ENCODE measurements at places on chromosomes 6 and 20.

GRCh38 chr6:149081281-149081680 is 236.2 kb upstream of the TAB2 start:
- DNase-seq = no peak

DNA sequence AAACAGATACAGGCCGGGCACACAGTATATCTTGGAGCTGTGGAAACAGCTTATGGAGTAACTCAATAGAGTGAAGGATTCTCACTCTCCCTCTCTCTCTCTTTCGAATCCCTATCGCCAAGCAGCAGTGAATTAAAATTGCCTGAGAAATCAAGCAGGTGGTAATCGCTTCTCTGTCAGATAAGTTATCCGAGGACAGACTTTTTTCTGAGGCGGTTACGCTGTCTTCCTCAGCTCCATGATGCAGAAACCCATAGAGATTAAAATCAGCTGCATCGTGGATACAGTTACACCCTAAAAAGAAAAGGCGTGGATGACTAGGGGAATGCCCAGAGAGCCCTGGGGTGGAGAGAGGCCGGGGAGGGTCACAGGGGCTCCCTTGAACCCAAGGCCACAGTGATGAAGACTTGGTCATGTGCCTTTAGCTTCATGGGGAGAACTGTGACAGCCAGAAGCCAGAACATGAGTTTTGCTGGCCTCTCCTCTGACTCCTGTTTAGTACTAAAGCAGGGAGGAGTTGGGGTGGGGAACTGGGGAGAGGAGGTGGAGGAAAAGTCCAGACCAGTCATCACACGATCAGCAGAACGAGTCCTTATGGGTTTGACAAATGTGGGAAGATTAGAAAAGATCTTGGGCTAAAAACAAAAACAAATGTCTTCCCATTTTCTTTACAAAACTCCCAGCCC is 138.8 kb upstream of the JARID2 start:
- no peak for DNase-seq

- no peak for DNase-seq
These were observed 34.6 kb upstream of the EPHA7 start for GRCh38 chr6:93453956-93454355.

GRCh38 chr6:122660296-122660695 is 50.1 kb downstream of the PKIB start:
- DNase-seq = no peak

- no peak for DNase-seq
These were observed 62.0 kb downstream of the RSPO3 start for GRCh38 chr6:127180426-127180825.

DNA sequence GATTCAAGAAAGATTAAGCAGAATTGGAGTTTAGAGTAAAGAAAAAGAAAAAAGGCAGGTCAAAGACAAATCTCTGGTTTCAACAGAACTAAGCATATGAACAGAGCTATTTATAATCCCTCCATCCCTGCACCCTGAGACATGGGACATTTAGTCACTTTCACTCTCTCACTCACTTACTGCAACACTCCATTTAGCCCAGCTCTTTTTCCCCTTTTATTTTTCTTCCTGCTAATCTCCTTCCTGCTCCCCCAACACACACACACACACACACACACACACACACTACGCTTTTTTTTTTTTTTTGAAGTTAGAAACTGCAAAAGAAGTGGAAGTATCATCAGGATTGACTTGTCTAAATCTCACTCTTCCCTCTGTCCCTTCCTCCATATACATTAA is 45.1 kb upstream of the TBC1D7 start:
- no peak for DNase-seq

DNA sequence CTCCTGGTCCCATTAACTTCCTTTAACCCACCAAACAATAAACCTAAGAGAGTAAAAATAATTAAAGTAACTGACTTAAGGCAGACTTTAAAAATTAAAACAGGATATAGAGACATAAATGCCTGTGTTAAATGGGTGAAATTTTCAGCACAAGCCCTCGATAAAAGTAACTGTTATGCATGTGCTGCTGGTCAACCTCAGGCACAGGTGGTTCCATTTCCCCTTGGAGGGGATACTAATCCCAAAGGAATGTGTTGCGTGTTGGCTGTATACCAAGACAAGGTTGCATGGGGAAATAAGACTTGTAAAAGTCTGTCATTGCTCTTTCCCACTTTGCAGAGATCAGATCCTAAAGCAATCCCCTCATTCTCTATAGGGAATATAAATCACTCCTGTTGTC is 25.8 kb downstream of the HLA-A start:
- no peak for DNase-seq

DNA sequence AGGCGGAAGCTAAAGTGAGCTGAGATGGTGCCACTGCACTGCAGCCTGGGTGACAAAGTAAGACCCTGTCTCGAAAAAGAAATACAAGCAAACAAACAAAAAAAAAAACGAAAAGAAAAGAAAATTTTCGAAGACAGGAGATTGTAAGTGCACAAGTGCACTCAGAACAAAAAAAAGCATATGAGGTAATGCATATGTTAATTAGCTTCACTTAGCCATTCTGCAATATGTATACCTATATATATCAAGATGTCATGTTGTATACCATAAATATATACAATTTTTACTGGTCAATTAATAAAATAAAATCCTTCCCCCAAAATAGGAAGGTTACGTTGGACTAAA is 127.5 kb downstream of the RIN2 start:
- DNase-seq = no peak

DNA sequence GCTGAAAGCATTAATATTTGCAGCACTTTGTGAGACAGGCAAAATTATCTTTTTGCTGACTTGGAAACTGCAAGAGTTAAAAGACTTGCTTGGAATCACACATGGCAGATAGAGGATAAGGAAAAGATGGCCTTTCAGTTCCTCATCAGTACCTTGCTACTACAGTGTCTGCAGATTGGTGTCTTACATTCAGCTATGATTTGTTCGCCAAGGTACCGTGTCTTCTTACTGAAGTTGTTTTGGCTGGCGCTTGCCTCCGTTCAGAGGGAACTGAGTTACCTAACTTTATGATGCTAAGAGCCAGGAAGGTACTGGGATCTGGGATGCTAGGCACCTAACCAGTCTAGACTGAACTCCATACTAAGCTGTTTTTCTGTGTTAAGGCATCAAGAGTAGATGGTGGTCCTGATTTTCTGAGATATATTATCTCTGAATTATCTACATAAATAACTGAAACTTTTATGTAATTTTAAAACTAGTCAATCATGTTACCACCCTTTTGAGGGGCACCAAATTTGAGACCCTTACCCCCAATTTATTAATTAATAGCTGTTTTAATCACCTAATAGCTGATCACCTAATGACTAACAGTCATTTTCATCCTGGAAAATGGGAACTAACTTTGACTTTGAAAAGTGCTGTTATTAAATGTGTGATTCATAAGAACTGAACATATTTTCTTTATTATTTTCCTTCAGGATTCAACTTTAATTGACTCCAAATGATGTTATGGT is 2.5 kb downstream of the WTAP start:
- DNase-seq = no peak

- DNase-seq = no peak
These were observed 8.1 kb downstream of the LYRM2 start for GRCh38 chr6:89630488-89630887.

DNA sequence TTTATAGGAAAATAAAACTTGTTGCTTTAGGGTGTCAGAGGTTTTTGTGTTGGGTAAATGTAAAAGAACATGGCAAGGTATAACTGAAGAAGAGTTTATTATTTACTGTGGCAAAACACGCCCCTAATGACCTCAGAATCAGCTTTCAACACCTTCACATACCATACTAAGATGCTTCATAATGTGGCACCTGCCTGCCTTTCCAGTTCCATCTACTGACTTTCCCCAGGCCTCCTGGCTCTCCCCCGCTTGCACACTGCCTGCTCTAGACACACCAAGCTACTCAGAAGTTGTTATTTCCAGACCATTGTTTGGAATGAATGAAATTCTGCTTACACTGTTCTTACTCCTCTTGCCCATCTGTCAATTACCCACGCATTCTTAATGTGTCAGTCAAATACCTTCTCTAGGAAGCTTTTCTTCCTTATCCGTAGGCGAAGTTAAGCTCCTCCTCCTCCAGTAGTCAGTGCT is 1.8 kb downstream of the TIAM2 start:
- no peak for DNase-seq

- no peak for DNase-seq
These were observed 75.8 kb upstream of the E2F3 start for GRCh38 chr6:20325641-20326421.

DNA sequence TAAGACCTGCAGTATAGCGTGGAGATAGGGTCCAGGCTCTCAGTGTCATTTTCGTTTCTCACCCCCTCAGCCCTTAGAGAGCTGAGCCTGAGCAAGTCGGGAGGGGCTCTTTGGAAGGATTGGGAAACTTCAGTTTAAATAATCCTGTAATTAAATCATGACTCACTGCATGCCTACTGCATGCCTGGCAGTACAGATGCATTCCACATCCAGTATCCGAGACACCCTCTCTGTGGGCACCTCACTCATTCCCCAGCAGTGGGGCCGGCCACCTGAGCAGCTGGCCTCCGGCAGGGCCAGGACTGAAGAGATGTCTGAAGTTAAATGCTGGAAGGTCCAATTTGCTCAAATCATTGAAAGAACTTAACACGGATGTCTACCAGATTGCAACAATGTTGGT is 316.6 kb downstream of the THBS2 start:
- DNase-seq = no peak

GRCh38 chr6:52820198-52820597 is 16.6 kb upstream of the GSTA1 start:
- DNase-seq = no peak

DNA sequence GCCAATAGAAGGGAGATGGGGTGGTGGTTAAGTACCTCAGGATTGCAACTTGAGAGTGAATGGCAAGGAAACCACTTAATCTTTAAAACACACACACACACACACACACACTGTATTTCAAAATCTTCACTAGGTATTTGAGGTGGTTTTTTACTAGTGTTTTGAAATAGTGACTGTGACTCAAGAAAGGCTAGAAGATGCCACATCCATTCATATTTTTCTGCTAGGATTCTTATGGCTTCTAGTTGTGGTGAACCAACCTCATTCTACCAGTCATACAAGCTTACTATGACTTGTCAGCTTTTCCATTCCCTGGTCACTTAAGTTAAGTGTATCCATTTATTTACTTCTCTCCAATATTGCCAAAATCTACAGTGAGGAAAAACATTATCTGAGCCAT is 519.4 kb upstream of the JAG1 start:
- no peak for DNase-seq

GRCh38 chr6:121828146-121828886 is 392.9 kb downstream of the GJA1 start:
- no peak for DNase-seq

- DNase-seq = no peak
These were observed 148.2 kb upstream of the MLN start for GRCh38 chr6:33952016-33952415.

DNA sequence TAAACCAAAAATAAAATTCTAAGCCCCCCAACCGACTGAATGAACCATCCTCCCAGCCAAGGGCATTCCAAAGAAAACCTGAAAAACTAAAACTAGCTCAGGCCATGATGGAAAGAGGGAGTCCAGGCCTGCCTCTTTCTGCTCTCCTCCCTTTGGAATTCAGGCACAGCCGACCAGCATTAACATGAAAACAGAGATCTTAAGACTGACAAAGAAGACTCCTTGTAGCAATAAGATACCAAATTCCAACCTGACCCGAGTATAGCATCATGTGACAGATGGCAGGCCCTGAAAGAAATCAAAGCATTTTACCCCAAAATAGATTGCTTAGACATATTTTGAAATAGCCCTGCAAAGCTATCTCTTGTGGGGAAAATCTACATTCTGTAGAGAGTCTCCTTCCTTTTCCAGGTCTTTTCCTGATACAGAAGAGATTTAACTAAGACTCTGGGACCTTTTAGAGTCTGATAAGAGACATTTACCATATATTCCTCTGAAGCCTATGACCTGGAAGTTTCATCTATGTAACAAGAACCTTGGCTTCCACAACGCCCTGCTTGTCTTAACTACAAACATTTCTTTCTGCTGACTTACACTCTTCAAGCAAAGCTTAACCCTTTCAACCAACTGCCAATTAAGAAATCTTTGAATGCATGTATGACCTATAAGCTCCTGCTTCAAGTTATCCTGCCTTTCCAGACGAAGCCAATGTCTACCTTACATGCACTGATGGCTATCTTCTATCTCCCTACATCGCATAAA is 22.2 kb upstream of the TXLNB start:
- no peak for DNase-seq

GRCh38 chr6:99427988-99428387 is 2.9 kb upstream of the PNISR start:
- DNase-seq = no peak

GRCh38 chr20:2213401-2213800 is 82.4 kb upstream of the TGM3 start:
- DNase-seq = no peak
